ENCODE measurements at places on chromosomes 2 and 18.

- no peak for DNase-seq
Observed at GRCh38 chr2:105625632-105626031, 119.1 kb upstream of the NCK2 start.

- no peak for DNase-seq
Observed at GRCh38 chr2:24642351-24642750, 150.8 kb downstream of the PTRHD1 start.

GRCh38 chr18:11121443-11121849 lies 27.9 kb downstream of the PIEZO2 start:
- DNase-seq = no peak

GRCh38 chr2:132873738-132874137 lies 203.7 kb upstream of the LYPD1 start:
- no peak for DNase-seq

DNA sequence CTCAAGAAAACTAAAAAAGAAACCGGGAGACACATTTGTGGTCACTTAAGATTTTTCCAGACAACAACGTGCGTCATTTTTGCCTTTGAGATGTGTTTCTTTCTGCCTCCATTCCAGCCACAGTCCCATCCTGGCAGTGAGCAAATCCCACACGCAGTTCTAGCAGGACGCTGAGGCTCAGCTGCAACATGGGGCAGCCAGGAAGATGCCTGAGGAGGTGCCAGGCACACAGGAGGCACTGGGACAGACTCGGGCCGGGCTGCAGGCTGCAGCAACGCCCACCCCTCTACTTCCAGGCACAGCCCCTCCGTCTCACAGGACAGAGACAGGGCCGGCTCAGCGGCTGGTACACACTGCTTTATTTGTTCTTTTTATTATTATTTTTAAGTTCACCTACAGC lies 13.1 kb downstream of the KLF11 start:
- DNase-seq = no peak

- no peak for DNase-seq
Observed at GRCh38 chr2:159009940-159010339, 41.5 kb downstream of the TANC1 start.

- no peak for DNase-seq
Observed at GRCh38 chr2:40367032-40367431, 84.9 kb downstream of the SLC8A1 start.

DNA sequence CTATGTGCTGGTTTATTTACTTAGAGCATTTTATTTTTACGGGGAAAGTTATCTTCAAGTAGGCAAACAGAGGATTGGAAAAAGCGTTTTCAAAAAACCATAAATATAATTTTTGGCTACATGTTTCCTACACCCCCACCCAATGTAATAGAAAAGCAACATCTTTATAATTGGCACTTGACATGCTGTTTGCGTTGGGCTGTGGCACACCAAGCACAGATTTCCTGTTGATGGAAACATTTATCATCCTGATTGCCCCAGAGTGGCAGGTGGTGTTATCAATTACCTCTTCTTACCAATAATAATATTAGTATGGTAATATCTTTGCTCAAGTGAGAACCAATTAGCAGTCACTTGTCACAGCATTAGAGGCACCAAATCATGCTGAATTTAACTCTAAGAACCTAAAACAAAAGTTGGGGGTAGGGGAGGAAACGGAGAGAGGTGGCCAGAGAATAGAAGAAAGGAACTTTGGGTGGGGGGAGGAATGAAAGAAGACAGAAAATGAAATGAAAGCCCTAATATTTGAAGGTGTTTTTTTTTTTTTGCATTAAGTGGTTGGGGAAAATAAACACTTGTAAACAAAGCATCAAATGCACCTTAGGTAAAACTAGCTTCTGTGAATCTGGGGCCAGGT lies 3.8 kb upstream of the SALL3 start:
- DNase-seq = no peak

DNA sequence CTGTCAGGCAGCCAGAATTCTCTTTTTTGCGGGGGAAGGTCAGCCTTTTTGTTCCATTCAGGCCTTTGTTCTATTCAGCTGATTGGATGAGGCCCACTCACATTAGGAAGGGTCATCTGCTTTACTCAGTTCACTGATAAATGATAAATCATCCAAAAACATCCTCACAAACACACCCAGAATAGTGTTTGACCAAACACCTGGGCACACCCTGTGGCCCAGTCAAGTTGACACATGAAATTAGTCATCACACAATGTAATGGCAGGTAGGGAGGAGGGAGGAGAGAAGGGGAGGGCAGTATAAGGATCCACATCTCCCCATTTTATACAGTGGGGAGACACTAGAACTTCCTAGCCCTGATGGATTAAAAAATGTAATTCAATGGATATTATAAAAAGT lies 8.3 kb upstream of the RMC1 start:
- no peak for DNase-seq

GRCh38 chr2:3301001-3301400 lies 76.6 kb downstream of the EIPR1 start:
- no peak for DNase-seq

- DNase-seq = no peak
Observed at GRCh38 chr2:115161081-115161770, 718.8 kb downstream of the DPP10 start.

GRCh38 chr18:74745633-74746403 lies 148.1 kb downstream of the ZNF407 start:
- no peak for DNase-seq

DNA sequence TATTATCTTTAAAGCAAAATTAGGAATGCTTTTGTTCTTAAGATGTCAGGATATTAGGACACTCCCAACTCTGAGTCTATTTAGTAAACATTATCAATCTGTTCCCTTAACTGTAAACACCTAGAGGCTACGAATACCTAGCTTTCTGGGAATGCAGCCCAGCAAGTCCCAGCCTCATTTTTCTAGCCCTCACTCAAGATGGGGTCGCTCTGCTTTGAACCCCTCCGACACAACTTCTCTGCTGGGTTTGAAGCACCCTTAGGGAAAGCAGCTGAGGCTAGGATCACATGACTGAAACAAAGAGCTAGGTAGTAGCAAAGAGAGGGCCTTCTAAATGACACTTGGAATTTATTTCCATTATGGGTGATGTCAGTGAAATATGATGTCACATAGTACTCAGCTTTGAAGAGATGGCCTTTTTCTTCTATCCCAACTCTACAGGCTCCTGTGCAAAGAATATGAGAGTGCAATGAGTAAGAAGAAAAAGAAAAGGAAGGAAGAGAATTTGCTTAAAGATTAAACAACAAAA lies 114.7 kb downstream of the CSRNP3 start:
- DNase-seq = no peak

DNA sequence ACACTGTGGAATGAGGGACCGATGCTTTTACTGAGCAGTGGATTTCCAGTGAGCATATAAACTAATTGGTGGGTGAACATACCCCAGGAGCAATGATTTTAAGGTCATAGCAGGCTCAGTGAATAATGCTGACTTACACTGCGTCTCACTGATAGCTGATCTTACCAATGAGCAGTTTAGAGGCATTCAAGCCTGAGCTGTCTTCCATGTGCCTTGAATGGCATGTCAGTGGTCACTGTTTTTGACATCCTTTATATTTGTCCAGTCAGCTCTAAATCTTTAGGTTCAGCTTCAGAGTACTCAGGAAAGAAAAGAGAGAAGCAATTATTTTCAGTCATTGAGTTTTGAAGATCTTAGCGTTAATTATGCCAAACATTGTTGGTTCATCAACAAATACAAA lies 88.3 kb downstream of the CAMKMT start:
- DNase-seq = no peak

DNA sequence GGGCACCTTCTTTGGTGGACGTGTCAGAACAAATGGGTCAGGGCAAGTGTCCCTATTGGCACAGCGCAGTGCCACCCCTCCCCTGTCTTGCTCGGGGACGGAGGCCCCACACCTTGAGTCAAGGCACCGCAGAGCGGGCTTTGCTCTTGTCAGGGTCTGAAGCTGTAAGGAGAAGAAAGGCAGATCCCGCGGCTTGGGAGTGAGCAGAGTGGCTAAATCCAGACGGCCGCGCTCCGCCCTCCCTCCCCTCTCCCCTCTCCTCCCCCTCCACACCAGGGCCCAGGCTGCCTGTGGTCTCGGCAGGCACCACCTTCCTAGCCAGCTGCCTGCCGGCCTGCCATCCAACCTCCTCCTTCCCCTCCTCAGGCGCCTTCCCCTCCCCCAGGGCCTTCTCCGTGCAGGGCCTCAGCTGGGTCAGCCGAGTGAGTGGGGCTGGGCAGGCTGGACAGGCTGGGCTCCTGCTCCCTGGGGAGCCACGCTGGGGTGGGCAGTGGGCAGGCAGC lies 25.8 kb downstream of the SPEG start:
- no peak for DNase-seq

- no peak for DNase-seq
Observed at GRCh38 chr18:46482831-46483230, 174.2 kb downstream of the LOXHD1 start.

GRCh38 chr2:43399515-43400264 lies 173.3 kb upstream of the ZFP36L2 start:
- DNase-seq = no peak

DNA sequence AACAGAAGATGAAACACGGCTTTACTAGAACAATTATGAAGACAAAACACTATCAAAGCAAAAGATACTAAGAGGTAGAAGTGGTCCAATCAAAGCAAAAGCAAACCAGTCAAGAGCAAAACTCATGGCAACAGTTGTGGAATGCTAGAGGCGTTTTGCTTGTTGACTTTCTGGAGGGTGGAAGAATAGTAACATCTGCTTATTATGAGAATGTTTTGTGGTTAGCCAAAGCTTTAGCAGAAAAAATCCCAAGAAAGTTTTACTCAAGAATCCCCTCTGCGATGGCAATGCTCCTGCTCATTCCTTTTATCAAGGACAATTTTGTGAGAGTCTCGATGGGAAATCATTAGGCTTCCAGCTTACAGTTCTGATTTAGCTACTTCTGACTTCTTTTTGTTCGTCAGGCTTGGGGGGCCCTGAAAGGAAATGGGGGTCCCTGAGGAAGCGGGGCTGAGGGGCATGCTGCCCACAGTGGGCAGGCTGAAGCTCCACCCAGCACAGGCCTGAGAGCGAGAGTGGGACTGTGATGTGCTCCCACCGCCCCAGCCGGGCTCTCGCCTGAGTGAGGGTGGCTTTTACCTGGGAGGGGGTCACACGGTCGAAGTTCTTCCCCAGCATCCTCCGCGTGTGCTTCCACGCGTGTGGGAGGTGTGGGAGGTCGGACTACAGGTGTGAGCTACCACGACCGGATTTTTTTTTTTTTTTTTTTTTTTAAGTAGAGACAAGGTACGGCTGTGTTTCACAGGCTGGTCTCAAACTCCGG lies 49.0 kb upstream of the MC4R start:
- DNase-seq = no peak

- no peak for DNase-seq
Observed at GRCh38 chr2:206611736-206612135, 30.6 kb upstream of the FAM237A start.

GRCh38 chr2:8674420-8675009 lies 7.3 kb upstream of the ID2 start:
- no peak for DNase-seq

DNA sequence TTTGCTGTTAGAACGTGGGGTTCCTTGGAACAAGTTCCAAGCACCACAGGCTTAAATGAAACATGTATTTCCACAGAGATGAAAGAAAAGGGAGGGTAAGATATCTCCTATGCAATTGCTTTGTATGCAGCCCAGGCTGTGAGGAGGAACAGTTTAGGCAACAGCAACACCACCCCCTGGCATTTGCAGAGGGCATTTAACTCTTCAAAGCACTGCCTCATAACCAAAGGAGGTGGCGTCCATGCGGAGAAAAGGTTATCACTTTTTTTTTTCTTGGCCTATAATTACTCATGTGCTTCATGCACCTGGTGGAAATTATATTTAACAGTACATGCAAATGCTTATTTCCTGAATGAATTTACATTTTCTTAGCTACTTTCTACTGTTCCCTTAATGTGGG lies 286.0 kb downstream of the LPIN1 start:
- DNase-seq = no peak

DNA sequence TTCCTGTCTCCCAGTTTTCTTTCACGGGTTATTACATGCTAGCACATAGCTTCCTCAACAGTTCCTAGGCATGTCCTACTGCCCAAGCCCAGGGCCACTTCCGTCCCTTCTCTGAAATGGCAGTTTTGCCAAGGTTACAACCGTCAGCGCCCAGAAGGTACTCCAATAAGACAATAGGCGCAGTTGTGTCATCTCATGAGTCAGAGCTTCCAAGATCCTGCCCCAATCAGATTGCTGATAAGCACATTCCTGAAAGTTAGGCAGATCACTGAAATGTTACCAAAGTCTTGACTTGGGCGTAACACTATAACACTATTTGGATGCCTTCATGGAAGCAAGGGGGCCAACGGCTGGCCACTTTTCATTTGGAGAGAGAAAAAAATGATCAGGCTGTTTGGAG lies 34.2 kb downstream of the GKN2 start:
- DNase-seq = no peak
